ENCODE measurements at places on chromosomes 3 and 15.
A peak's percentile ranks its signal among the peaks of the same experiment; 100 is the strongest.

- no peak for DNase-seq
Measured at GRCh38 chr3:65338571-65338970, 650.8 kb upstream of the ADAMTS9 start.

DNA sequence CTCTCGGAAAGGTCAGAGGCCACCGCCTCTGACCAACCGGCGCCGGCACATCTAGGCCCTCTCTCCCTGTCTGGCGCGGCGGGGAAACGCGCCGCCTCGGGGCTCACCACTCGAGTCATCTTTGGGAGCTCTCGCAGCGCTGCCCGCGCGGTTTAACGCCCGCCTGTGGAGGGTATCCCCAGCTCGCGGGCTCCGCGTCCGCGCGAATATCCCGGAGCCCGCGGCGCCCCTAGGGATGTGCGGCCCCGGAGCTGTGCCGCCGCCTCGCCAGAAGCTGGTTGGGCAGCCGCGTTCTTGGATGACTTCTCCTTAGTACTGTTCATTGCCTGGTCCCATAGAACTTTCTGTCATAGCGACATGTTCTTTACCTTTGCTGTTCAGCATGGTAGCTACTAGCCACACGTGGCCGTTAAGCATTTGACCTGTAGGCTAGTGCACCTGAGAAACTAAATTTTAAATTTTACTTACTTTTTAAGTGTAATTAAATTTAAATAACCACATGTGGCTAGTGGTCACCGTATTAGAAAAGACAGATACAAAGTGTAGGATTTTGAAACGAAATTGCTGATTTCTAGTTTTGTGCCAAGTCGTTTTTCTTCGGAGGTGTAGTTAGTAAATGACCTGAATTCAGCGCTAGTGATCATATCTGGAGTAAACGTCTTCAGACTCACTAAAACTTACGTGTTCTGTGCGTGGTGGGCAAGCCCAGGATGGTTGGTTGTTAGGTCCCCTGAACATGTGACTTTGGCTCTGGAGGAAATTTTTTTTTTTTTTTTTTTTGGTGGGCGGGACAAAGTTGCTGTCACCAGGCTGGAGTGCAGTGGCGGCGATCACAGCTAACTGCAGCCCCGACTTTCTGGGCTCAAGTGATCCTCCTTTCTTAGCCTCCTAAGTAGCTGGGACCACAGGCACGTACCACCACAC, 835 bp downstream of the ARIH2 start:
- peak; percentile 43 for DNase-seq

- no peak for DNase-seq
Measured at GRCh38 chr3:12686096-12686495, 22.2 kb upstream of the RAF1 start.

DNA sequence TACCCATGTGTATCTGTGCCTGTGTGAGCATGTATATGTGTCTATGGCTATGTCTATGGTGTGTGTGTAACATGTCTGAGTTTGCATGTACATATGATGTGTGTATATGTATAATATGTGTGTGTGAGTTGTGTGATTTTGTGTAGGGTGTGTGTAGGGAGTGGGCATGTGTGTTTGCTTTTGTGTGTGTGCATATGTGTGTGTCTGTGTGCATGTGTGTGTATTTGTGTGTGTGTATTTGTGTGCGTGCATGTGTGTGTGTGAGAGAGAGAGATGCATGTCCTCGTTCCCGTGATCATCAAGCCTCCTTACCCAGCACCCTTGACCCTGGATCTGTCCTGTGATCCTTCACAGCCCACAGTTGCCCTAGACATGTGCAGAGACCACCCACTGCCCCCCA, 79.5 kb downstream of the LINGO1 start:
- no peak for DNase-seq

- DNase-seq: no peak
Measured at GRCh38 chr15:45631776-45632175, 3.1 kb upstream of the SQOR start.

- no peak for DNase-seq
Measured at GRCh38 chr3:164897342-164897741, 181.0 kb downstream of the SI start.

- no peak for DNase-seq
Measured at GRCh38 chr15:55628369-55628730, 40.2 kb upstream of the PYGO1 start.

DNA sequence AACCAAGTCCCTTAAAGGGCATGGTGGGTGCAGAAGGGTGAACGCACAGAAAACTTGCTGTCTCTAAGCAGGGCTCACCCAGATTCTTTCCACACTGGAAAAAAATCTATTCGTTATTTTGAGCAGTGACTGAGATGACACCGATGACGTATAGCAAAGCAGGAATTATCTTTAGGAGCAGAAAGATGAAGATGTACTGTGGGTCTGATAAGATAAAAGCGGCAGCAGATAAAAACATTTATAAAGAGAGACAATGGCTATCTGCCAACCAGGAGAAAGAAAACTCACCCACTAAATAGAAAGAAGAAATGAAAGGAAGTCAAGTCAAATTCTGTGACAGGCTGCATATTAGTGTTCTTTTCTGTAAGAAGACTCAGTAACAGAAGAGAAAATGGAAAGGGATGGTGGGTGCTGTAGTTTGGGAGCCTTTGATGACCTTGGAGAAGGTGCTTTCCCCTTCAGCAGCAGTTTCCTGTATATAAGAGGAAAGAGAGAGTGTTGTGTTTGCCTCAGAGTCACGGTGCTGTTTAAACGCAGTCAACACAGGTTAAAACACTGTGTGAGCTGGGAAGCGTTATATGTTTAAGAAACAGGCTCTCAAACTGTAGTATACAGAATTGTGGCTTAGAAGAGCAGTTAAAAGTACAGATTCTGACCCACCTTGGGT, 111.6 kb downstream of the AQP9 start:
- DNase-seq: no peak

- DNase-seq: no peak
Measured at GRCh38 chr3:95184038-95184437, 1121.2 kb downstream of the NSUN3 start.

GRCh38 chr3:138944929-138945708, 1.8 kb downstream of the FOXL2 start:
- DNase-seq: no peak

DNA sequence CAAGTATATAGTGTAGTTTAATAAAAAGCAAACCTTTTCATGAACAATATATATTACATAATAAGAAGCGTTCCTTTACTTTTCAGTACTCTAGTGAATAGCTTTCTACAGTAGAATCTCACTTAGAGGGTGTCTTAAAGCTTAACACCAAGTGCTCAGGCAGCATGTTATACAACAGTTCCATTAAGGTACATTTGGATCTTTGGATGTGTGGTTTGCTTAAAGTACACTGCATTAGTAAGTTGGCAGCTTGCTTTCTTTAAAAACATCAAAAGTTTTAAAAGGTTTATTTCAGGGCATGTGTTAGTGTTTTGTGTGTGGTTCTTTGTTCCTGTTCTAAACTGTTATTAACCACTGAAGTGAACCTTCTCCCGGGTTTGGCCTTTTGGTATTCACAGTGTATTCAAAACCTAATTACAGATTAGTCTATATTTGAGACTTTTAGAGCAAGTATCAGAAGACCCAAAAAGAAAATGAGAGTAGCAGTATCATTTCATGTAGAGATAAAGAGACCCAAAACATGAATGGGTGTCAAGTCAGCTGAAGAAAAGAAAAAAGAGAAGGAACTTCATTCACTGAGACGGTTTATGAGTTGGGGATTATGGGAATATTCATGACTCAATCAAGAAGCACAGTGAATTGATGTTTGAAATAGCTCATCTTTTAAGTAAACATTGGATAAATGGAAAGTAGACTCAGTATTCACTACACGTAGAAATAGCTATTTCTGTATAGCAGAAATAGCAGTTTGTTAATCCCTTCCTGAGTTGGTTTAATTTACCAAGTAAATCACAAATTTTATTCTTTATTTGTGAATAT, 93.9 kb downstream of the OPA1 start:
- no peak for DNase-seq

- no peak for DNase-seq
Measured at GRCh38 chr3:16741890-16742289, 136.7 kb upstream of the DAZL start.

GRCh38 chr3:119626196-119626595, 28.5 kb downstream of the PLA1A start:
- no peak for DNase-seq

GRCh38 chr3:126005951-126006350, 37.0 kb downstream of the ROPN1B start:
- DNase-seq: no peak

- no peak for DNase-seq
Measured at GRCh38 chr3:143252931-143253330, 133.4 kb downstream of the CHST2 start.

DNA sequence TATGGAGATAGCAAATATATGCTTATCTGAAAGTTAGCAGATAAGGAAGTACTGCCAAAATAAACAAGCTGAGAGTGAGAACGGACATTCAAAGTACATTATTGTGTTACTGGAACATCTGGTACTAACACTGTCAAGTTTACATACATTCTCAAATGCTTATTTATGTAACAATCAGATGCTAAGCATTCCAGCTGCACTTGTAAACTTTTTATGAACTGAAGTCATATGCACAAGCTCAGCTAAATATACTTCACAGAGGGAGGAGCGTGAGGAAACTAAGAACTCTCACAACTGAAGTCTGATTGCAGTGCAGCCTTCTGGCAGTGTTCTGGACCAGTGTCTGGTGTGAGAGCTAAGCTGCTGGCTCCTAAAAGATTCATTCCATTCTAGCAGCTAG, 223.7 kb upstream of the NANOGP8 start:
- DNase-seq: no peak

GRCh38 chr3:151015181-151015580, 42.7 kb upstream of the CLRN1 start:
- no peak for DNase-seq

DNA sequence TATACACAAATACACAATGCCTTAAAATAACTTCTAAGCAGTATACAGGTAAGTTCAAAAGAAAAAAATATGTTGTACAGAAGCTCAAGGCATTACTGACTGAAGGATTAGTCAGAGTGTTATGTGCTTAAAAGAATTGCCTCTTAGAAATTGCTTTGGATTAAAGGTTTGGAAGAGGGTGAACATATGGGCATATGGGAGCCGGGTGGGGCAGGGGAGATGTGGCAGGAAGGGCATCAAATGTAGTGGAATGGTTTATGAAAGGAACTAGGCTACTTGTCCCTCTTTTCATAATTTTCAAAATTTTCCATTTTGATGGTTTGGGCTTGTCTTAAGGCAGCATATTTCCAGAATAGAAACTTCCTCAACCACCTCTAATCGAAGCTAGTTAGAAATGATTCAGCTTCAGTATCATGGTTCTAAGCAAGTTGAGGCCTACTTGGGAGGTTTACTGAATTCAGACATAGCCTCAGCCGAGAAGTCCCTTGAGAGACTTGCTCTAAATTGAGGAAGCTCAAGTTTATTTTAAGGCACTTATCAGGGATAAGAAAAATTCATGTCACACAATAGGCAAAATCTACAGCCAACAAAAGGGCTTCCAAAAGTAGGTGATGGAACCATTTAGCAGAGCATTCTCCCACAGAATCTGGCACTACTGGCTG, 10.1 kb upstream of the GOLGB1 start:
- no peak for DNase-seq

DNA sequence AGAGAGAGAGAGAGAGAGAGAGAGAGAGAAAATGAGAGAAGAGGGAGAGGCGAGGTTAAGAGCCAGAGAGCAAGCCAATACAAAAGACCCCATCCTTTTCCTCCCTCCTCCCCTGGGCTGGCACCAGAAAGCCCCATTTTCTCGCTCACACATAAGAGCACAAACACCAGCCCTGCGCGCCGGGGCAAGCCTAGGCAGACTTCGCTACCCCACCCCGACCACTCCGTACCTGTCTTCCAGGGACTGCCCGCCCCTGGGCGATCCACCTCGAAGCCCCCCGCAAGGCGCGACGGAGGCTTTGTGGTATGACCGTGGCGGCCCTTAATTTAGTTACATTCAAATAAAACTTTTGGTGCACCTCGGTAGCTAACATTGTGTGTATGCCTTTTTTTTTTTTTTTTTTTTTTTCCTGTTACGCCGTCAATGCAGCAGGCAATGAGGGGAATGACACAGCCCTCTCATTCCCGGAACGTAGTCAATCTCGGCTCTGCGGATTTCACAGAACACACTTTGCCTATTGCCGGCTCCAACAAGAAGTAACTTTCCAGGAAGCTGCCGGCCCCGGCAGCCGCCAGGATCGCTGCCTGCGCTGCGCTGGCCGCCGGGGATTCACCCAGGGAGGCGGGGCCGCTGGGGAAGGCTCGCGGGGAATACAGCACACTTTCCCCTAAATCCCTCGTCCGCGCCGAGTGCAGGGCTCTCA, 7.7 kb downstream of the BCL6 start:
- DNase-seq: no peak

DNA sequence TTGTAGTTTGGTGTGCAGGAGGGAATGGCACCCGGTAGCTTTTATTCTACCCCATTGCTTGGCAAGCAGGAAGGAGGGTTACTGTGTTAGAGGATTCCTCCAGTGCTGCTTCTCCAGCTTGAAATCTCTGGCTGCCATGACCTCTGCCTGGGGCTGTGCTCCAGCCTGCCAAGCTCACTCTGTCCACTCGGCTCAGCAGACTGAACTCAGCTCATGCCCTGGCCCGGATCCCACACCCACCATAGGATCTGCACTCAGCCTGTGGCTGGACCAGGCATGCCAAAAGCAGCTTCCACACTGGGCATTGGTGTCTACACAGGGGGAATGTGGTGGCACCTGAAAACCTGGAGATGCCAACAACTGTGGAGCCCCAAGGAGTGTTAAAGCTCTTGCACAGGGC, 26.3 kb downstream of the CLDN16 start:
- no peak for DNase-seq

- DNase-seq: no peak
Measured at GRCh38 chr3:43425829-43426228, 139.5 kb downstream of the SNRK start.

- DNase-seq: no peak
Measured at GRCh38 chr3:86958534-86958933, 32.4 kb downstream of the VGLL3 start.

DNA sequence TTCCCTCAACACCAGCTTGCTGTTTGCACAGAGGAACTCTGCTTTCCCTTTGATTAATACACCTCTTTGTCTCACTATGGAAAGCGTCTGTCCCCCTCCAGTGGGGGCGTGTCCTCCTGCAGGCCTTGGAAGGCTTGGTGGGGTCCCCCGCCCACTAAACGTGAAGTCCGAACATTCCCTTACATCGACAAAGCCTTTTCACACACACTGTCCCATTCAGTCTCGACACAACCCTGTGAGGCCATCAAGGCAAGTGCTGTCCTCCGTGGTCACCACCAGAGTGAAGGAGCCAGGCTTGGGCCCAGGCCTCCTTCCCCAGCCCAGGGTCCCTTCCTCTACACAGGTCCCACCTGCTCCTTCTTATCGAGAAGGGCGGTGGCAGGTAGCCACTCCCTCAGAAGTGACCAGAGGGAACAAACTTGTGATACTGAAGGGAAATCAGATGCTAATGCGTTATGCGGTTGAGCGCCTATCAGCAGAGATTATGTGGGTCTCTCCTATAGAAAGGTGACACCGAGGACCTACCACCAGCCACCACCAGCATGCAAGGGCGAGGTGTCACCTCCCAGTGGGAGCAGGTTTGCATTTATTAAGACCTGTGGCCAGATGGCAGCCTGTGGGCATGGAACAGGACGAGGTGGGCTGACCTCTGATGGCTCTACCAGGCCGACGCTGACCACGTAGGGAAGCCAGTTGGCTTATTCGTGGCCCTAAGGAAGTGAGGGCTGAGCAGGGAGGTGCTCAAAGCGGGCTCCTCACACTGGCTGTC, 6.6 kb downstream of the NRROS start:
- no peak for DNase-seq
